Epithelial cell of prostate (primary cell): ENCODE measurements at places on chromosomes 4 and X.

GRCh38 chr4:3413675-3414420, 27.9 kb upstream of the HGFAC start:
- no peak for DNase-seq

- no peak for DNase-seq
Observed at GRCh38 chr4:177483271-177483670, 41.0 kb upstream of the AGA start.

DNA sequence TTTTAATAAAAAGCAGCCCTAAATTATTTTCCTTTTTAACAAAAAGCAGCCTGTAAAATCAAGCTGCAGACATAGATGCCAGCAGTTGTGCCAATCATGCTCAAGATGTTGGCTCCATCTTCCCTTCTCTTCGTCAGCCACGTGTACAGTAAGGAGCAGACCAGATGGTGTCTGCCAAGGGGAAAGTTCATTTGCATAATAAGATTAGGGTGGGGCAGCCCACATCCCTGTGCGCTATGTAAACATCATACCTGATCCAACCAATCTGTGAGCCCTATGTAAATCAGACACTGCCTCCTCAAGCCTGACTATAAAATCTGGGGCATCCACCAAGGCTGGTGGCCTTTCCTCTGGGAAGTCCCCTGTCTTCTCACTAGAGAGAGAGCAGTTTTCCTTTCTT, 23.1 kb upstream of the C1GALT1C1 start:
- no peak for DNase-seq

GRCh38 chr4:104868533-104868932, 278.1 kb upstream of the TET2 start:
- no peak for DNase-seq

DNA sequence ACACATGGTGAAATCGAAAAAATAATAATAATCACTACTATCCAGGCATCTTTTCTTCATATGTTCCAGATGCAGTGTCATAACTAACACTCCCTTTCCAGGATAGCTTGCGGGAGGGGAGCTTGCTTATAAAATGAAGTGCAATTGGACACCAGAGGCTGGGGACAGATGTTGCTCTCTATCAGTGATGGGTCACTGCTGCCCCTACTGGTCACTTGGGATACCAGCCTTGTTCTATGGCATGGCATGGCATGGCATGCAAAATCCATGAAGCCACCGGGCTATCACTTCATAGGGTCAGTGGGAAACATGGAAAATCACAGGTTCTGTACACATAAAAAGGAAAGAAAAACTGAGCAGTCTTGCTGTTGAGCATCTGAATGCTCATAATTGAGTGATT, 168.1 kb downstream of the GLRA2 start:
- no peak for DNase-seq

GRCh38 chrX:1336331-1336943, at the start of gene IL3RA:
Gene IL3RA (plus strand): TSS chrX:1336785. CDS start chrX:1341766, 4,981 bp downstream.
- no peak for DNase-seq

GRCh38 chr4:26426892-26427291, 63.4 kb downstream of the CCKAR start:
- no peak for DNase-seq

DNA sequence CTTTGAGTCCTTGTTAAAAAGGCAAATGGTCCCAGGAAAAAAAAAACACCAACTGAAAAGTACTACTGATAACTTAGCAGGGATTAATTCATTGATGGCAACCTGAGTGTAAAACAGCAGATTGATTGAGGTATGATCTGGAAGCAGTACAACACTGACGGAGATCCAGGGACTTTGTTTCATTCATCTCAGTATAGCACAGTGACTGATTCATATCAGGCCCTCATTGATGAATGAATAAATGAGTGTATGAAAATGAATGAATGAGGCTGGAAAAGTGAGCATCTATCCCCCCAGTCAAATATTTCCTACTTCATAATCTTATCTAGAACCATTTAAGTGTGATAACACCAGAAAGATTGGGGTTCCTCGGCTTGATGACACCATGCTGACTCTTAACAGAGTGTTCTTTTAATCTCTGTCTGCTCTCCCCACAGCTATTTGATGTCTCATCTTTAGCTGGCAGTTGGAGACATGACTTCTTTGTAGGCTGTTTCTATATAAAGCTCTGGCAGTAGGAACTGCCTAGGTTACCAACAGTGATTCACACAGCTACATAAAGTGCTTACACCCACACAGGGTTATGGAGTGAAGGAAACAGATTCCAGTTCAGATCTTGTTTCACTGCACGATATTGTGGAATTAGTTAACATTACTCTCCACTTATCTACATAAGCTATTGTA, 18.6 kb upstream of the RNF128 start:
- peak; percentile 71 for DNase-seq

- no peak for DNase-seq
Observed at GRCh38 chrX:20269848-20270561, 3.3 kb upstream of the RPS6KA3 start.

GRCh38 chr4:139633661-139634060, 32.0 kb upstream of the MGST2 start:
- DNase-seq = no peak

DNA sequence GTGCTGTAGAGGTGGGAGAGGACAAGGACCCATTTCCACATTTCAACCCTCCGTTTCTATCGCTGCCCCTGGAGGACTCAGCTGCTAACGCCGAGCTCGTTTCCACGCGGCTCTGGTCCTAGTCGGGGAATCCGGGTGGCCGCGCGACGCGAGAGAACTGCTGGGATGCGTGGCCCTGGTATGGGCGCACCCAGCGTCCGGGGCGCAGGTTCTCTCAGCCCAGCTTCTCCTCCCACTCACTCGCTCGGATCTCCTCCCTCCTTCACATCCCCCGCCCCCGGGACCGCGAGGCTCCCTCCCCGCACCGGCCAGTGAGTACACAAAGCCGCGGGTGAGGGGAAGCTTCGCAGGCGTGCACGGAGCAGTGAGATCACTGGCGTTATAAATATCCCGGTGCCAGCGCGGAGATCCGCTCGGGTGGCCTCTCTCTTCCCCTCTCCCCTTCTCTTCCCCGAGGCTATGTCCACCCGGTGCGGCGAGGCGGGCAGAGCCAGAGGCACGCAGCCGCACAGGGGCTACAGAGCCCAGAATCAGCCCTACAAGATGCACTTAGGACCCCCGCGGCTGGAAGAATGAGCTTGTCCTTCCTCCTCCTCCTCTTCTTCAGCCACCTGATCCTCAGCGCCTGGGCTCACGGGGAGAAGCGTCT, at the start of gene FGF5:
Gene FGF5, plus strand, starts transcription at position 412 of the 649 bp plus-strand sequence. Its CDS starts 161 bp downstream, at position 573.
- peak; percentile 44 for DNase-seq

GRCh38 chrX:56762220-56762619, 33.2 kb downstream of the NBDY start:
- DNase-seq = no peak

DNA sequence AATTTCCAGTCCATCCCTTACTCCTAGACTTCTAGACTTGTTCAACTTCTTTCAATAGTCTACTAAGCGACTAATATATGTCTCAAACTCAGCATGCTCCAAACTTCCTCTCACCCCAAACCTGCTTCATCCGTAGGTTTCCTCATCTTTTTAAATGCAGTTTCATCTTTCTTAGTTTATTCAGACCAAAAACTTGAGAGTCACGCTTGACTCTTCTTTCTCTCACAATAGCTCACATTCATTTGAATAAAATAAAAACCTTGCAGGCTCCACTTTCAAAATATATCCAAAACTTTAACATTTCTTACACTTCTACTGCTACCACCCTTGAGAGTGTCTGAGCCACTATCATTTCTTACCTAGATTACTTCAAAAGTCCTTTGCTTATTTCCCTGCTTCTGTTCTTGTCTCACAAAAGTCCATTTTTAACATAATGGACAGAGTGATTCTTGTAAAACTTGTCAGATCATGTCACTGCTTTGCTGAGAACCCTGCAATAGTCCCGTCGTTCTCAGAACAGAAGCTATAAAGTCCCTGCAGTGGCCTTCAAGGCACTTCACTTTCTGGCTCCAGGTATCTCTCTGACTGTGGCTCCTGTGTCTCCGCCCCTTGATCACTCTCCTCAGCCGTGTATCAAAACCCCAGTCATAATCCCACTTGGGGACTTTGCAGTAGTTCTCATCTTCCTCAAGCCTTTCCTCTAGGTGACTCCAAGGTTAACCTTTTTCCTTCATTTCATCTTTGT, 167.6 kb downstream of the ARHGAP24 start:
- no peak for DNase-seq

GRCh38 chr4:101232074-101232776, 115.1 kb downstream of the PPP3CA start:
- DNase-seq = peak; percentile 31

DNA sequence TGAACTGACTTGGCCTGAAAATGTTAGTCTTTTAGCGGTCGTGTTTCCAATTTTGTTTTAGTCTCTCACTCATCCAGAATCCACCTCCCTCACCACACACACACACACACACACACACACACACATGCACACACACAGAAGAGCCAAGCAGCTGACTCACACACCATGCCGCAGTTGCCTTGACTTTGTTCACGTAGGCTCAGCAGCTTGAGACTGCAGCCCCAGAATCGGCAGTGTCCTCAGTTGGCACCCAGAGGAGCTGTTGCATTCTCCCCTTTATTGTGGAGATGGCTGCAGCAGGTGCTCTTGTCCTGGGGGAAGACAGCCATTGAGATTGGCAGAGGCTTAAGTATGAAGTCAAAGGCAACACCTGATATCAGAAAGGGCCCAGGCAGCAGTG, 20.9 kb upstream of the XPNPEP2 start:
- peak; percentile 44 for DNase-seq

- DNase-seq = no peak
Observed at GRCh38 chrX:8848441-8848840, 47.3 kb upstream of the FAM9A start.

GRCh38 chr4:113114884-113115283, 65.4 kb downstream of the ANK2 start:
- DNase-seq = no peak

- no peak for DNase-seq
Observed at GRCh38 chrX:9650091-9650490, 115.6 kb downstream of the GPR143 start.

- no peak for DNase-seq
Observed at GRCh38 chr4:46656071-46656470, 253.0 kb downstream of the COX7B2 start.

GRCh38 chr4:54076673-54077072, 12.3 kb upstream of the CHIC2 start:
- no peak for DNase-seq

GRCh38 chrX:120446498-120446897, 22.6 kb downstream of the LAMP2 start:
- no peak for DNase-seq

- peak; percentile 1 for DNase-seq
Observed at GRCh38 chrX:113929004-113929403, 654.9 kb upstream of the HTR2C start.

- peak; percentile 20 for DNase-seq
Observed at GRCh38 chr4:24321131-24321530, 263.2 kb downstream of the DHX15 start.

- DNase-seq = no peak
Observed at GRCh38 chr4:71300964-71301363, 37.9 kb upstream of the SLC4A4 start.

DNA sequence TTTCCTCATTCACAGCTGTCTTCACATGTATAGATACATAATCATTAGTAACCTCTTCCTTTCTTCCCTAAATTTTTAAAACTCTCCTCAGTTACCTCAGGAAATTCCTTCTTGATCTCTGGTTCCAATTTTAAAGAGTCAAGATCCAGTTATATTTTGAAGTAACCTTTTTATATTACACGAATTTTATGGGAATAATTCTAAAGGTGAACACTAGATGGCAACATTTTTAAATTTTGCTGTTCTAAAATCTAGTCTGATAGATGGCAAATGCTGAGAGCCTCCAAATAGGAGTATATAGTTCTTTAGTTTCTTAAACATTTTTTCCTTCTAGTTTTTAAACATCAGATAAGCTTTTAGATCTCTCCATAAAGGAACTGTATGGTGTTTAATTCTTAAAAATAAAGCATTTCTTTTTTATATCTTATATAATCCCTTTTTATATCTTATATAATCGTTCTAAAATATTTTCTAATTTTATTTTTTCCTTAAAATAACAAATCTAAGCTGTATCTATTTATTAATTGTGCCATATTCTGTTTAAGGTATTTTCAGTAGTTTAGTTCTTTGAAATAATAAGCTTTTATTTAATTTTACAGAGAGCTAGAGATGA, 37.9 kb upstream of the PAPSS1 start:
- DNase-seq = no peak

DNA sequence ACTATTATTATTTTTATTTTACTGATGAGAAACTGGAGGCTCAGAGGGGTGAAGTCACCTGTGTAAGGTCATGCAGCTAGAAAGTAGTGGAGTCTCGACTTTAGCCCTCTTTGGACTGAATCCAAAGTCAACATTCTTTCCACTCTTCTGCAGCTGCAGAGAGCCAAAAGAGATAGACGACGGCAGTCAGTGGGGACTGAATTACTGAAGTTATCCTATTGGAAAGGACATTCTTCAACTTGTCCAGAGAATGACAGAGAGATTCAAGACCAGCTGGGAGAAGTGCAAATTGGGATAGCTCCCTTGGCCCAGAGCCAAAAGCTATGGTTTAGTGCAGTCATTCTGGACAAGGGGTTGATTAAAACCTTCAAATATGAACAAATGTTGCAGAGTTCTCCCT, 42.5 kb downstream of the VGLL1 start:
- no peak for DNase-seq

GRCh38 chr4:5852523-5853202, 40.2 kb downstream of the CRMP1 start:
- no peak for DNase-seq

- DNase-seq = peak; percentile 44
Observed at GRCh38 chrX:63330681-63331080, 20.5 kb downstream of the SPIN4 start.

- DNase-seq = no peak
Observed at GRCh38 chr4:56757261-56757746, 64.2 kb downstream of the SPINK2 start.

- no peak for DNase-seq
Observed at GRCh38 chrX:130594453-130594916, 192.7 kb downstream of the RBMX2 start.

GRCh38 chr4:34633241-34633640, 1611.1 kb downstream of the ARAP2 start:
- DNase-seq = no peak

GRCh38 chrX:152528193-152528592, 77.1 kb upstream of the GABRA3 start:
- no peak for DNase-seq

DNA sequence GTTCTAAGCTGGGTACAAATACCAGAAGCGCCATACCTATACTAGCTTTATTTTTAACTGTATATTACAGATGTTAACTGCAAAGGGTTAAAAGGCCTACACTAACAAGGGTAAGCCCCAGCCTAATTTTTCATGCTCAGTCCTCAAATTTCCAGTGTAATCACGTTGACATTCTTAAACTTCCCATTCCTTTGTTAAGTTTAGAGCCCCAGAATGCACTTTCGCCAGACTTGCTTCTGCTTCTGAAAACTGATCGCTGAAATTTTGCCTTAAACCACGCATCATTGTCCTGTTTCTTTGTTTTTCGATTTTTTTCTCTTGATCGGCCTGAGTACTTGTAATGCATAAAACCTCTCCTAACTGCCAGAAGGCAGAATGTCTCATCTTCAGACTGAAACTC, 2141.9 kb upstream of the AGA start:
- DNase-seq = no peak

GRCh38 chr4:144313370-144313769, 172.9 kb upstream of the GYPA start:
- peak; percentile 48 for DNase-seq

GRCh38 chr4:26322346-26322745, 1.5 kb downstream of the RBPJ start:
- no peak for DNase-seq
